ENCODE measurements at places on chromosomes 2 and 18. TPM values are rescaled to one million over a fixed set of nuclear protein-coding genes. Genes with fewer than 3 reads are reported as not detected.

Gene STAT1
- total RNA-seq, result 79.6 TPM

Gene ADAM23
- 0.48 TPM for total RNA-seq

Gene MRO
- total RNA-seq, result 0.66 TPM

Gene GDF7
- under 0.01 TPM for total RNA-seq

DNA sequence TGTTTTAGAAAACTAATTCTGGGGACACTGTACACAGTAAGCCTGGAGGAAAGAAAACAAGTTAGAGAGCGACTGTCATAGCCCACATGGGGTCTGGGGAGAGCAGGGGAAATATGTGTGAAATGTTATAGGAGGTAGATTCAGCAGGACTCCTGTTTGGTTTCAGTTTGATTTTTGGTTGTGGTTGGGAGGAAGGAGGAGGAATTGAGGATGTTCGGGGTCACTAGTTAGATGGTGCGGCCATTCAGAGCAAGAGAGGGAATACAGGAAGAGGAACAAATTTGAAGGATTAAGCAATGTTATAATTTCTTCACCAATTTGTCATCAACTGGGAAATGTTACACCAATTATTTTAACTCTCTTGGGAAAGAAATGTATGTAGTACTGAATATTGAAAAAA lies 25.1 kb downstream of the TTC39C start:
- no peaks in the 10 kb centered on the region for H3K27me3 ChIP-seq
- no peak for DNase-seq
- no peak overlapping the region for H3K27ac ChIP-seq
- no peaks in the 10 kb centered on the region for H3K36me3 ChIP-seq
- no peaks in the 10 kb centered on the region for H3K4me1 ChIP-seq

DNA sequence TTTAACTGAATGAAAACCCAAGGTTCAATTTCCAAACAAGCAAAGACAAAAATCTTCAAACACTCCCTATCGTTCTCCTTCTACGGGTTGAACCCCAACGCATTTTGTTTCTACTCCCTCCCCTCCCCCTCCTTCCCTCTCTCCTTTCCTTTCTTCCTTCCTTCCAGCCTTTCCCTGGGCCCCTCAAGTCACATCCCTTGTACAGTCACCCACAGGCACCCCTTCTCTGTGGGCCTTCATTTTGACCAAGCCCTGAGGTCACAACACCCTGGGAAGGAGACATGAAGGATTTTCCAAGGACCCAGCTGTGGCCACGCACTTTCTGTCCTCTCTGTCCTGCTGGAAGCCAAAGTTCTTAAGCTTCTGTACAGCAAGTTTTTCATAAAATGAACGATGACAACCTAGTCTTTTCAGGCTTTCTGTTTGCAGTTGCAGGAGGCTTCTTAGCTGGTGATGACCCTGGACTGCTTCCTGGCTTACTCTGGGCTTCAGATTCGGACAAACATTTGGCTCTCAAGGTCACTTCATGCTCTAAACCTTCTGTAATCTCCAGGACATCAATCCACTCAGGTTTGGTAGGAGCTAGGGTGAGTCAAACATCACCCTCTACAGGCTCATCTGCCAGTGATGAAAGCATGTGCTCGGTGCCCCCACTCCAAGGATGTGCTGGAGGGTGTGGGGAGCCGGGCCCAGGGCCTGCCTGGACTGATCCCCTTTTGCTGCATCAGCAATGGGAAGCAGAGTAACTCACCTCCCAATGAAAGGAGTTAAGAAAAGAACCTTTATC lies 25.5 kb downstream of the TMEM247 start:
- no peaks in the 10 kb centered on the region for H3K27me3 ChIP-seq
- H3K36me3 ChIP-seq, result no peaks in the 10 kb centered on the region
- H3K27ac ChIP-seq, result no peak overlapping the region
- DNase-seq, result no peak
- H3K4me3 ChIP-seq, result no peak overlapping the region
- H3K4me1 ChIP-seq, result no peaks in the 10 kb centered on the region

- no peaks in the 10 kb centered on the region for H3K36me3 ChIP-seq
- no peak overlapping the region for H3K4me3 ChIP-seq
- H3K4me1 ChIP-seq, result no peaks in the 10 kb centered on the region
- H3K27ac ChIP-seq, result no peak overlapping the region
- no peak for DNase-seq
- no peaks in the 10 kb centered on the region for H3K27me3 ChIP-seq
These were observed 96.4 kb downstream of the CYRIA start for GRCh38 chr2:16568998-16569784.

- peak overlapping the region; percentile 86 for H3K27ac ChIP-seq
- no peaks in the 10 kb centered on the region for H3K27me3 ChIP-seq
- peak; percentile 29 for DNase-seq
- no peaks in the 10 kb centered on the region for H3K4me1 ChIP-seq
These were observed 117.3 kb upstream of the SEC11C start for GRCh38 chr18:59022167-59022945.
